ENCODE measurements at places on chromosomes 6 and 20.

DNA sequence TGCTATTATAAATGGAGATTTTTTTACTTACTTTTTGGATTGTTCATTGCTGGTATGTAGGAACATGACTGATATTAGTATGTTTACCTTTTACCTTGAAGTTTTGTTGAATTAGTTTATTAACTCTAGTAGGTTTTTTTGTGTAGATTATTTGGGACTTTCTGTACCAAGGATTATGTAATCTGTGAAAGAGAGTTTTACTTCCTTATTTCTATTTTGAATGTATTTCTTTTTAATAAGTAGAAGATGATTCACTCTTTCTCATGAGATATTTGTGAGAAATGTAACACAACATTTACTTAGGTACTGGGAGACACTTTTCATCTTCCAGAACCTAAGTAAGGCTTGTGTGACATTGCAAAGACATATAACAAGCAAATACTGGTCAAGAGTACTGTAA lies 473.9 kb upstream of the HS3ST5 start:
- no peak for DNase-seq

- no peak for DNase-seq
Observed at GRCh38 chr20:33240923-33241322, 5.1 kb downstream of the BPIFA1 start.

DNA sequence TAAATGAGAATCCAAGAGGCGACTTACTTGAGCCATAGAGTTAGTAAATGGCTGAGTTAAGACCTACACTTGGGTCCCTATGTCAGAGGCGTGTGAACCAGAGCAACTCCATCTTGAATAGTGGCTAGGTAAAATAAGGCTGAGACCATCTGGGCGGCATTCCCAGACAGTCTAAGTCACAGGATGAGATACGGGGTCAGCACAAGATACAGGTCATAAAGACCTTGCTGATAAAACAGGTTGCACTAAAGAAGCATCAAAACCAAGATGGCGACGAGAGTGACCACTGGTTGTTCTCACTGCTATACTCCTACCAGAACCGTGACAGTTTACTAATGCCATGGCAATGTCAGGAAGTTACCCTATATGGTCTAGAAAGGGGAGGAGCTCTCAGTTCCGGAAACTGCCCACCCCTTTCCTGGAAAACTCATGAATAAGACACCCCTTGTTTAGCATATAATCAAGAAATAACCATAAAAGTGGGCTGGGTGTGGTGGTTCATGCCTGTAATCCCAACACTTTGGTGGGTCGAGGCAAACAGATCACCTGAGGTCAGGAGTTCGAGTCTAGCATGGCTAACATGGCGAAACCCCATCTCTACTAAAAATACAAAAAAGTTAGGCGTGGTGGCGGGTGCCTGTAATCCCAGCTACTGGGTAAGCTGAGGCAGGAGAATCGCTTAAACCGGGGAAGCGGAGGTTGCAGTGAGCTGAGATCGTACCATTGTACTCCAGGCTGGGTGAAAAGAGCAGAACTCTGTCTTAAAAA lies 43.9 kb upstream of the EEF1A1 start:
- no peak for DNase-seq

- DNase-seq: no peak
Observed at GRCh38 chr6:131717836-131718542, 7.2 kb upstream of the CTAGE9 start.

GRCh38 chr6:64831680-64832079 lies 875.3 kb downstream of the EYS start:
- no peak for DNase-seq

DNA sequence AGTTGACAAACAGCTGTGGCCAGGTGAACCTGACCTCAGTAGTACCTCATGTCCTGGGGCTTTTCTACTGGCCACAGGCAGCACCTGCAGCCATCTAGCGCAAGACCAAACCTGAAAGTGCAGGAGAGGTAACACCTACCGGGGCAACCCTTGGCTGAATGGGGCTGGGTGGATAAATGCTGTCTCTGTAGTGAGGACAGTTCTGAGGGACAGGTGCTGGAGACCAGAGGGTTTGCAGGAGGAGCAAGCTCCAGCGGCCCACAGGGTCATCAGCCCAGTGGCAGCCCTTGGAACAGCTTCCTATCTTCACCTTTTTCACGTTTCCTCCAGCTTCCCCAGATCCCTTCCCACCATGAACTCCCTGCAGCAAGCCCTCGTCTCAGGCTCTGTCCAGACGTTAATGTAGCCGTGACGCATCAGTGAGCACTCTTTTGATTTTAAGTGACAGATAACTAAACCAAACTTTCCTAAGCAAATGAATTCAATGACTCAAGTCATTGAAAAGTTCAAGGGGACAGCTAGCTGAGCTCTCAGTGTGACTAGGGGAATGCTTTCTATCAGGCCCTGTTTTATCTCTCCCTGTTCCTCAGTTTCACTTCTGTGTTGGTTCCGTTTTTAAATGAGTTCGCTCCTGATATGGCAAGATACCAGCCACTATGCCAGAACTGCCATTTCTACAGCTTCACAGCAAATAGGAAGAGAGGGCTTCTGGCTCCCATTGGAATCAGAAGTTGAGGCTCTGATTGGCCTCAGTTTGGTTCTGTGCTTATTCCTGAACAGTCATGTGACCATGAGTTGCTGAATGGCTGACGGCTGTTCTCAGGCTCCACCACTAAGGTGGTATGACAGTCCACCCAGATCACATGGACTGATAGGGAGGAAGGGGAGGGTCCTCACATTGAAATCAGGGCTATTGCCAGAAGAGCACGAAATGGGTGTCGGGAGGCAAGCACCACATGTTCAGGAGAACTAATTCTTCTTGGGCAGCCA lies 12.1 kb upstream of the PFDN4 start:
- DNase-seq: no peak

GRCh38 chr20:1920252-1920651 lies 25.0 kb downstream of the SIRPA start:
- no peak for DNase-seq

- DNase-seq: no peak
Observed at GRCh38 chr20:45813489-45813888, 1.0 kb downstream of the UBE2C start.

GRCh38 chr20:57323034-57323433 lies 6.6 kb upstream of the SPO11 start:
- peak; percentile 80 for DNase-seq

DNA sequence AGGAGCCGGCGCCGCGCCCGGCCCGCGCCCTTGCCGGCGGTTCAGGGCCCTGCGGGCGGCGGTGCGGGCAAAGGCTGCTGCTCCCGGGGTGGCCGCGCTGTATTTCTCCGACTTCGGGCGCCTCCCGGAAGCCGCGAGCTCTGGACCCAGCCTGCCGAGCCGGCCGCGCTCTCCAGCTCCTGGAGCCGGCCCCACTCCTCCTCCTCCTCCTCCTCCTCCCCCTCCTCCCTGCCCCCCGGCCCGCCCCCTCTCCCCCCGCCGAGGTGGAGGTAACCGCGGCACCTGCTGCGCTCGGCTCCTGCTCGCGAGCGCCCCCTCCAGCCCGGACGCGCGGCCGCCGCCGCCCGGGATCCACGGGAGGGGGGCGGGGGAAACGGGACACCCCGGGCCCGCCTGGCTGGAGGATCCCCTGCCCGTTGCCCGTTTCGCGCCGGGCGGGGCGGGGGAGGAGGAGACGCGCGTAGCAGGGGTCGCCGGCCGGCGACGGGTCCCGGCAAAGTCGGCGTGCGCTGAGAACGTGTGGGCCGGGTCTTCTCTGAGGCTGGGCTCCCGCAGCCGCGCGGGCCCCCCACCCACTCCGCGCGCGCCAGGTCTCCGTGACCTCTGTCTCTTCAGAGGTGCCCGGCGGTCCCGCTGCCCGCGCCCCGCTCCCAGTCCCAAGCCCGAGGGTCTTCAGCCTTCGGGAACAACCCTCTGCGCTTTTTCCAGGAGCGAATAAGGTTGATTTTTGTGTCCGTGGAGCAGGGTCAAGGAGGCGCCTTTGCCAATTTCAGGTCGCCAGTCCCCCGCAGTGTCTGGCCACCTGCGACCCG lies at the start of gene SLC22A23:
TSS of gene SLC22A23 (minus strand) at position 153 of the 812 bp plus-strand sequence. CDS start 491 bp downstream, outside the sequence.
- DNase-seq: peak; percentile 95

- peak; percentile 86 for DNase-seq
Observed at GRCh38 chr20:19121463-19121862, 91.0 kb upstream of the SLC24A3 start.

DNA sequence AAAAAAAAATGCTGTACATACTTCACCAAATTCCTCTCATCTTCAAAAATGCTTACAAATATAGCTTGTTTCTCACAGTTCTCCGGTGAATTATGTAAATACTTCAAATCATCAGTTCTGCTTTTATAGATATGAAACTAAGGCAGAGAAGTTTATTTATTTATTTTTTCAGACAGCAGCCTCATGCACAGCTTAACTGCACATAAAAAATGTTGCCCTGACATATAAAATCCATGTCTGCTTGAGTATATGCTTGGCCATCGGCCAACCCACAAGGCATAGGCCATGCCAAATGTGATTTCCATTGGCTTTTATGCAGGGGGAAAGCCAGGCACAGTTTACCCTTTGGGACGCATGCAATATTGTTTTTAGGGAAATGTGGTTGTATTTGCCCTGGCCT lies 57.3 kb upstream of the PHACTR2 start:
- peak; percentile 36 for DNase-seq

DNA sequence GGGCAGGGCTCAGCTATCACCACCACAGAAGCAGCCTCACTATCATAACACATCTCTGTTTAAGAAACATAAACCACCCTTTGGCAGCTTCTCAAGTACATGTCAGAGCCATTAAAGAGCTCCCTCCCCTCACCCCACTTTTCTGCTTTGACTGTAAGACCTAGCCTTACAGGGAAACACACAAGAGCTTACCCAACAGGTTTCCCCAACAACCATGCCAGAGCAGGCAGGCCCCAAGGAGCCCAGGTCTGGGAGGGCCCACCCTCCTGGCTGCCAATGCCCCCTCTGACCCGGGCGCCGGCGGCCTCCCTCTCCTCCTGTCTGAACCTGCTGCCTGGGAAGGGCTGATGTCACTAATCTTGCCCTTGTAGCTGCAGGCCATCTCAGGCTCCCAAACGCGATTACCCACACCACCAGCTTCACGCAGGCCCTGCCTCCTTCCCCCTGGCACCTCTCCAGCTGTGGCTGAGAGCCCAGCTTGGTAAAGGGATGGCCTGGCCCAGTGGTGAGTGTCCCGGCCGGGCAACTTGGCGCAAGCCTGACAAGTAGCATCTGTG lies 402.0 kb downstream of the MAFB start:
- peak; percentile 8 for DNase-seq

DNA sequence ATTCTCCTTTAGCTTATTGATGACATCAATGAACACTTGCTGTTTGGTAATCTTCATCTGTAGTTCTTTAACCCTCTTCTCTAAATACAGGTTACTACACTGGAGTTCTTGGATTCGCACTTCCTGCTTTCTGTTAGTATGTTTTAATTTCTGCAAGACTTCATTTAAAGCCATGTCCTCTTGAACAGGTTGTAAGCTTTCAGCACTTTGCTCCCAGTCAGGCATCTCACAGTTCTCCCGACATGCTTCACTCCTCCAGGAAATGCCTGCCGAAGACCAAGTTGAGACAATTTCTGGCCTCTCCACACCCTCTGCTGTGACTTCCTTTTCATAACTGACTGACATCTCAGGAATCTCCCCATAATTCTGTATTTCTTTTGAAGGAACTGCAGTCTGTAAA lies 15.8 kb downstream of the CAGE1 start:
- DNase-seq: no peak

DNA sequence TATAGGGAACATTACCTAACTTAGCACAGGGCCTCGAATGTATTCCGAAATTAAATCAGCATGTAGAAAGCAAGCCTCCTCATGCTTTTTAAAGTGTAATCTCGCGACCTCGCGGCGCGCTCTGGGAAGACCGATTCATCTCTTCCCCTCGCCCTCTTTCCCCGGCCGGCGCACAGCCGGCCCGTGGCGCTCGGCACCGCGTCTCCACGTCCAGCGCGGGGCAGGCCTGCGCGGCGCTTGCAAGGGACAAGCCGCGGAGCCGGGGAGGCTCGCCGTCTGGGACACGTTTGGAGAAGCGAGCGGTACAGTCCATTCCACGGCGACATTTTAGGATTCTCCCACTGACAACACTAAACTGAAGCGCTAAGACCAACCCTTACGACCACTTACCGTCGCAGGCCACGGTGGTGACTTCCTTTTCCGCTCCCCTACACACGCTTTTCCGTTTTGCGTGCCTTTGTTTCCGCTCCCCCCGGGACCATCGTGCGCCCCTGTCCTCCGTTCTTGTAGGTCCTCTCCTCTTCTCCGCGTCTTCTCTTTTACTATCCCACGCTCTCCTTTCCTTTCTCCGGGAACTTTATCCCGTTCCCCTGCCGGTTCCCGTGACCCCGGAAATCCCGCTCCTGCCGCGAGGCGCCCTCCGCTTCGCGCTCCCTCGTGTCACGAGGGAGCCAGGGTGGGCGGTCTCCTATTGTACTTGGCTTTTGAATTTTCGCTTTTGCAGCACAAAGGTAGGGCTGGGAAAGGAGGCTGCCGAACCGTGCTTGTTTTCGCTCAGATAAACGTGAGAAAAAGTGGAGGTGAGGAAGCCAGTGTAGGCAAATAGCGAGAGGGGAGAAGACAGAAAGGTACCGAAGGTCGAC lies at the start of gene ECHDC1:
TSS of gene ECHDC1 (minus strand) at position 664 of the 863 bp plus-strand sequence. CDS start 12,581 bp downstream, outside the sequence.
- DNase-seq: peak; percentile 91

GRCh38 chr20:24877652-24878051 lies 71.4 kb upstream of the CST7 start:
- no peak for DNase-seq

GRCh38 chr6:148166339-148166968 lies 176.2 kb upstream of the SASH1 start:
- peak; percentile 73 for DNase-seq

- DNase-seq: peak; percentile 69
Observed at GRCh38 chr6:79672631-79673111, 41.5 kb downstream of the SH3BGRL2 start.
